ENCODE measurements at places on chromosomes 2 and 18. TPM values are rescaled to one million over a fixed set of nuclear protein-coding genes. Genes with fewer than 3 reads are reported as not detected.

DNA sequence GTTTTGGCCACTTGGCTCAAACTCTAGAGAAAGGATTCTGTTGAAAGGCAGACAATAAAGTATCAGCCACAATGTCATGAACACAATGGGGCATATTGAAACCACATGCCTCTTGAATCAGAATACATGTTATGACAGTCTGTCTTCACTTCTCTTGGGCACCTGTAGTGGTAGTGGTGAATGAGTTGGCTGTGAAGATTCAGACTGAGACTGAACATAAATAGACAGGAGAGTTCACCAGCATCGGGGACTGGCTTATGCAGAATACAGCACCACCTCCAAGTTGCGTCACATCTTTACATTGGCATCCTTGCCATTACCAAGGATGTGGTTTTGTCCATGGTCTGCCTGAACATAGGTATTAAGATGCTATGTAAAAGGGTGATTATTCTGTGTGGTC is 336.8 kb downstream of the MYCN start:
- peaks cover 5% of the 10 kb centered on the region for H3K27me3 ChIP-seq
- no peaks in the 10 kb centered on the region for H3K36me3 ChIP-seq
- H3K27ac ChIP-seq = no peak overlapping the region
- no peak overlapping the region for H3K4me3 ChIP-seq
- no peak for DNase-seq
- H3K4me1 ChIP-seq = no peaks in the 10 kb centered on the region

GRCh38 chr2:172489681-172490080 is 62.3 kb downstream of the ITGA6 start:
- H3K4me3 ChIP-seq = no peak overlapping the region
- peaks cover 29% of the 10 kb centered on the region for H3K36me3 ChIP-seq
- no peaks in the 10 kb centered on the region for H3K27me3 ChIP-seq
- peak overlapping the region; percentile 98 for H3K27ac ChIP-seq
- DNase-seq = no peak
- peaks cover 34% of the 10 kb centered on the region for H3K4me1 ChIP-seq

DNA sequence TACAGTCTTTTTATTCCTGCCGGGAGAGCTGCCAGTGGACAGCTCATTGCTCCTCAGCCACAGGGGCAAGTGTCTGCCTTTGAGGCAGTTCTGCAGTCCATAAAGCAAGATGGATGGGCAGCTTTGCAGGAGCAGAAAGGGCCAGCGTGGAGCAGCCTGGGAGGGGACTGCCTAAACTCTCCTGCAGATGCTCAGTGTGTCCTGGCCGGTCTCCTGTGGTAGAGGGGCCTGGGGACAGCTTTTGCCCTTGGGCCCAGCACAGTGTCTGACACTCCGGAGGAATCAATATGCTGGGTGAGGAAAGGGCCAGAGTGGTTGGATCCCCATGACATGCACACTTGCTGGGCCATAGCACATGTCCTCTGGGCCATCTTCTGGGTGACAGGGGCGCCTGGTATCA is 65.7 kb upstream of the DAPL1 start:
- H3K27ac ChIP-seq = no peak overlapping the region
- H3K4me1 ChIP-seq = no peaks in the 10 kb centered on the region
- H3K4me3 ChIP-seq = no peak overlapping the region
- no peaks in the 10 kb centered on the region for H3K36me3 ChIP-seq

DNA sequence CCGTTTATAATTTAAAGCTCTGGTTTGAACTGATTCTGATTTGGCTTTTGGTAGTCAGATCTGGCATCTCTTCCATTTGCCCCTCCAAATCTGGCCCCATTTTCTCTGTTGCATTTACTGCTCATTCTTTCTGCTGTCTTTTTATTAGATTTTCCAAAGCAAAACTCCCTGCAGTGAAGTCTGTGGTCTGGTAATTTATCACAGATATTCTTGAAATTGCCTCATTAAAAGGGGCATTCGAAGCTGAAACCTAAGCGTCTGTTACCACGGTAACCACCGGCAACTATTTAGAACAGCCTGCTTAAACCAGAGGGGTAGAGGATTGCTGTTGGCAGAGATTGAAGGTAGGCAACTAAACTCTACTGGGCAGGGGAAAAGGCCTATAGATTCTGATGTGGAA is 111.5 kb upstream of the UPP2 start:
- H3K4me3 ChIP-seq = no peak overlapping the region
- no peaks in the 10 kb centered on the region for H3K36me3 ChIP-seq
- no peak overlapping the region for H3K27ac ChIP-seq

- H3K4me1 ChIP-seq = peaks cover 7% of the 10 kb centered on the region
- DNase-seq = no peak
- no peak overlapping the region for H3K27ac ChIP-seq
- H3K36me3 ChIP-seq = no peaks in the 10 kb centered on the region
These were observed 96.7 kb upstream of the ACAA2 start for GRCh38 chr18:49910019-49910418.

GNAL gene
- 0.55 TPM for total RNA-seq

DNA sequence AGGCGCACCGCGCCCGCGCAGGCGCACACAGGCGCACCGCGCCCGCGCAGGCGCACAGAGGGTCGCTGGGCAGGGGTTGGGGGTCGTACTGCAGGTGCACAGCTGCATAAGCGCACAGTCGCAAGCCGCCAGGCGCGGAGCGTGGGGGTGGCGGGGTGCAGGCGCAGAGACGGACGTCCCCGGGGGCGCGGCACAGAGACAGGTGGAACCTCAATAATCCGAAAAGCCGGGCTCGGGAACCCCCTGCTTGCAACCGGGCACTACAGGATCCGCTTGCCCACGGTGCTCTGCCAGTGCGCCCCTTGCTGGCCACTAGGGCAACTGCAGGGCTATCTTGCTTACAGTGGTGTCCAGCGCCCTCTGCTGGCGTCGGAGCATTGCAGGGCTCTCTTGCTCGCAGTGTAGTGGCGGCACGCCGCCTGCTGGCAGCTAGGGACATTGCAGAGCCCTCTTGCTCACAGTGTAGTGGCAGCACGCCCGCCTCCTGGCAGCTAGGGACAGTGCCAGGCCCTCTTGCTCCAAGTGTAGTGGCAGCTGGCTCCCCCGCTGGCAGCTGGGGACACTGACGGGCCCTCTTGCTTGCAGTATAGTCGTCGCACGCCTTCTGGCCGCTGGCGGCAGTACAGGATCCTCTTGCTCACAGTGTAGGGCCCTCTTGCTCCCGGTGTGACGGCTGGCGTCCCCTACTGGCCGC is 34.9 kb downstream of the FAM110C start:
- peak; percentile 51 for DNase-seq
- no peaks in the 10 kb centered on the region for H3K36me3 ChIP-seq
- H3K27me3 ChIP-seq = peaks cover 14% of the 10 kb centered on the region
- no peak overlapping the region for H3K4me3 ChIP-seq

PIEZO2 gene
- total RNA-seq = not detected

VAMP5 gene
- 24.7 TPM for total RNA-seq

DNA sequence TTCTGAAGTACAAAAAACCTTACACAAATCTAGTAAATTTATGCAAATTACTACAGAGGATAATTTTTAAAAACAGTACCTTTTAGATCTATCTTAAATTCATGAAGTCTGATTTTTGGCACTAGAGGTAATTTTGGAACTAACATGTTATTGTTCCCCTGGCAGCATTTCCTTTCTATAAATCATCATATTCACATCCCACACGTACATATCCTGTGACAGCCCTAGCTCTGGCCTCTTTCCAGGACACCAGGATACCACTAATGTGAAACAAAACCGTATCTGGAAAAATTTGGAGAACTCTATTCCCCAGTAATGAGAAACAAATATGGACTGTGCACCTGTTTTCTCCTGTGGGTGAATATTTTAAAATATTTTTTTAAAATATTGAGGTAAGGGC is 14.0 kb upstream of the BIRC6 start:
- DNase-seq = no peak
- no peak overlapping the region for H3K27ac ChIP-seq
- no peak overlapping the region for H3K4me3 ChIP-seq
- H3K27me3 ChIP-seq = no peaks in the 10 kb centered on the region
- H3K36me3 ChIP-seq = no peaks in the 10 kb centered on the region

- H3K27me3 ChIP-seq = no peaks in the 10 kb centered on the region
- no peak overlapping the region for H3K4me3 ChIP-seq
- H3K27ac ChIP-seq = no peak overlapping the region
- DNase-seq = no peak
These were observed 472.0 kb upstream of the ETAA1 start for GRCh38 chr2:66925128-66925527.

GRCh38 chr2:42321452-42322064 is 39.5 kb downstream of the COX7A2L start:
- H3K4me1 ChIP-seq = peaks cover 4% of the 10 kb centered on the region
- no peak for DNase-seq
- H3K27me3 ChIP-seq = no peaks in the 10 kb centered on the region
- H3K27ac ChIP-seq = peak overlapping the region; percentile 71
- peaks cover 25% of the 10 kb centered on the region for H3K36me3 ChIP-seq

KIDINS220 gene
- total RNA-seq = 48.5 TPM

GRCh38 chr2:133194362-133194655 is 374.0 kb downstream of the NCKAP5 start:
- H3K4me3 ChIP-seq = no peak overlapping the region
- H3K27ac ChIP-seq = no peak overlapping the region
- no peaks in the 10 kb centered on the region for H3K27me3 ChIP-seq

- no peak for DNase-seq
- no peak overlapping the region for H3K27ac ChIP-seq
These were observed 19.8 kb downstream of the SMIM21 start for GRCh38 chr18:75407468-75408437.

KCNS3 gene
- total RNA-seq = not detected

- no peaks in the 10 kb centered on the region for H3K36me3 ChIP-seq
- H3K27ac ChIP-seq = no peak overlapping the region
- peaks cover 8% of the 10 kb centered on the region for H3K27me3 ChIP-seq
- no peaks in the 10 kb centered on the region for H3K4me1 ChIP-seq
These were observed 33.6 kb upstream of the RND3 start for GRCh38 chr2:150520887-150521664.

GRCh38 chr2:147641651-147642050 is 203.2 kb upstream of the ACVR2A start:
- no peak overlapping the region for H3K4me3 ChIP-seq
- no peaks in the 10 kb centered on the region for H3K4me1 ChIP-seq
- DNase-seq = no peak

GRCh38 chr2:48507111-48507510 is 22.8 kb upstream of the STON1 start:
- H3K4me3 ChIP-seq = no peak overlapping the region
- no peak overlapping the region for H3K27ac ChIP-seq
- DNase-seq = no peak
- peaks cover 5% of the 10 kb centered on the region for H3K36me3 ChIP-seq
- no peaks in the 10 kb centered on the region for H3K27me3 ChIP-seq
- H3K4me1 ChIP-seq = peaks cover 23% of the 10 kb centered on the region

- no peak overlapping the region for H3K27ac ChIP-seq
- no peak overlapping the region for H3K4me3 ChIP-seq
- DNase-seq = no peak
These were observed 1012.6 kb downstream of the BCL11A start for GRCh38 chr2:59540864-59541263.

DNA sequence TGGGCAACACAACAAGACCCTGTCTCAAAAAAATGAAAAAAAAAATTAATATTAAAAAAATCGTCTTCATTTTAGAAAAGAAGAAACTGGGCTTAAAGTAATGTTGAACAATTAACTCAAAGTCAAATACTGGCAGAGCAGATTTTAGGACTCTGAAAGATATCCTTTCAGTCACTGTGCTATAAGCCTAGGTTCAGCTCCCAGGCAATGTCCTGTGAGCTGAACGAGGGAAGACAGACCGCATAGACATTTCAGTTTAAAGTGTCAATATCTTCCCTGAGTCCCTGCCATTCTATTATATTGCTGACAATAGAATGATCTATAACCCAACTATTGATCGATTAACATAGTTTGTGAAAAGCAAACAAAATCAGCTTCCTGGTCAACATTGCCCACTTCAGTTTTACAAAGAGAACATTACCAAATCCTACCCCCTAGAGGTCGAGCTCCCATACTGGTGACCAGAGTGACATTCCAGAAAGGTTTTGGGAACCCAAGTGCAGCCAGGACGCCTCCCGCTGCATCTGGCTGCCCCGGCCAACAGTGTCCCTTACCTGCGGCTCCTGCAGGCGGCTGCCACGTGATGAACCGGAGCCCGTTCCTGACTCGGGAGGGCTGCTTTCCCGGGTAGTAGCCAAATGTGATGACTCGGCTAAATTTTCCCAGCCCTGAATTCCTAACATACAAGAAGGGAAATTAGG is 639 bp downstream of the MRO start:
- H3K27me3 ChIP-seq = peaks cover 16% of the 10 kb centered on the region
- peak overlapping the region; percentile 24 for H3K4me3 ChIP-seq
- peaks cover 2% of the 10 kb centered on the region for H3K36me3 ChIP-seq
- no peak for DNase-seq

GRCh38 chr18:23994361-23994902 is 20.1 kb upstream of the TTC39C start:
- H3K27me3 ChIP-seq = no peaks in the 10 kb centered on the region
- H3K4me1 ChIP-seq = peaks cover 6% of the 10 kb centered on the region
- no peaks in the 10 kb centered on the region for H3K36me3 ChIP-seq
- H3K27ac ChIP-seq = peak overlapping the region; percentile 83

GYPC gene
- total RNA-seq = 151 TPM

- no peak overlapping the region for H3K27ac ChIP-seq
- no peaks in the 10 kb centered on the region for H3K4me1 ChIP-seq
- no peak overlapping the region for H3K4me3 ChIP-seq
- no peaks in the 10 kb centered on the region for H3K27me3 ChIP-seq
These were observed 47.2 kb downstream of the EIF2AK3 start for GRCh38 chr2:88580088-88580487.

DNA sequence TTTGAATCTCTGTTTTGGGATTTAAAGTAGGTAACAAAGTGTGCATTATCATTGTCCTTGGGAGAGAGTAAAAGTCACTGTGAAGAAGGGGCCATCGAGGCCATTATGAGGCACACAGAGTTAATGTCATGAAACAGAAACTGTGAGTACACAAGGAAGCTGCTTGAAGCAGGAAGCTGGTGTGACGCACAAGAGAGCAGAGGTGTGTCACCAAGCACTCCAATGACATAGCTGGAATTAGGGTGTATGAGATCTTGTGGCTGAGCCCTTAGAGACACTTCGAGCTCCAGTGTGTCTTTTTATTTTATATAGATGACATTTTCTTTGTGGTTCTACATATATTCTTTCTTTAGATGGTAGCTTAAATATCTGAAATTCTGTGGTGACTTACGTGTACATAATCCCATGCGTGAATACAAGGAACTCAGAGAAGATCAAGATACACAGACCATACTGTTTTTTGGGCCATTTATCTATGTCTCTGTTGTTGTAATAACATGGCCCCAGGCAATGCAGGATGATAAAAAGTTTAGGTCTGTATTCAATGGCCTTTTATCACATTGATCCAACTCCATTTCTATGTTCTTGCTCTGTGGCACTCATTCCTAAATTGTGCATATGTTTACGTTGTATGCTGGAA is 164.7 kb upstream of the FAM98A start:
- no peak for DNase-seq
- no peak overlapping the region for H3K27ac ChIP-seq
- H3K36me3 ChIP-seq = no peaks in the 10 kb centered on the region
- H3K4me1 ChIP-seq = no peaks in the 10 kb centered on the region

GRCh38 chr2:113148606-113149552 is 21.5 kb downstream of the IL1RN start:
- no peak overlapping the region for H3K4me3 ChIP-seq
- no peaks in the 10 kb centered on the region for H3K27me3 ChIP-seq
- peaks cover 5% of the 10 kb centered on the region for H3K4me1 ChIP-seq
- H3K36me3 ChIP-seq = no peaks in the 10 kb centered on the region
